Ecto neural progenitor cell (in vitro differentiated cells): ENCODE measurements at places on chromosomes 2 and 18.

GRCh38 chr2:168583064-168583709, 127.1 kb downstream of the CERS6 start:
- no peak for DNase-seq

DNA sequence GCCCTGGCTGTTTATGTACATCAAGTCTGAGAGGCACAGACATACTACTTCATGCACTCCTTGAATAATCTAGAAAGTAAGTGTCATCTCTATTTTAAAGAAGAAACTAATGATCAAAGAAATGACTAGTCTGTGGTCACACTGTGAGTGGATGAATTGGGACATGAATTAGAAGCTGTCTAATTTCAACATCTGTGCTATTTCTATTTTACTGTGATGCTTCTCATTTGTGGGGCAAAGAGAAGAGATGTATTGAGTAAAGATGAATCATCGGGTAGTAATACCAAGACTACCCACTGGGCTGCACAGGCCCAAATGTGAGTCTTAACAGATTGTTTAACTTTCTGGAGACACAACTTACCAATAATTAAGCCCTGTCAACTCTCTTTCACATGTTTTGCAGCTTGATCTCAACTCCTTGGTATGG, 42.4 kb upstream of the MTIF2 start:
- no peak for DNase-seq

GRCh38 chr2:97673915-97674283, 4.4 kb downstream of the C2orf92 start:
- DNase-seq: no peak

GRCh38 chr2:22623620-22624019, 761.4 kb upstream of the KLHL29 start:
- DNase-seq: no peak

- DNase-seq: no peak
These were observed 41.3 kb upstream of the LPIN2 start for GRCh38 chr18:3054214-3054613.

- DNase-seq: no peak
These were observed 53.6 kb upstream of the AFF3 start for GRCh38 chr2:100195942-100196341.

GRCh38 chr2:142323206-142323605, 192.4 kb upstream of the LRP1B start:
- no peak for DNase-seq

GRCh38 chr2:56757884-56758545, 574.2 kb downstream of the CCDC85A start:
- no peak for DNase-seq

DNA sequence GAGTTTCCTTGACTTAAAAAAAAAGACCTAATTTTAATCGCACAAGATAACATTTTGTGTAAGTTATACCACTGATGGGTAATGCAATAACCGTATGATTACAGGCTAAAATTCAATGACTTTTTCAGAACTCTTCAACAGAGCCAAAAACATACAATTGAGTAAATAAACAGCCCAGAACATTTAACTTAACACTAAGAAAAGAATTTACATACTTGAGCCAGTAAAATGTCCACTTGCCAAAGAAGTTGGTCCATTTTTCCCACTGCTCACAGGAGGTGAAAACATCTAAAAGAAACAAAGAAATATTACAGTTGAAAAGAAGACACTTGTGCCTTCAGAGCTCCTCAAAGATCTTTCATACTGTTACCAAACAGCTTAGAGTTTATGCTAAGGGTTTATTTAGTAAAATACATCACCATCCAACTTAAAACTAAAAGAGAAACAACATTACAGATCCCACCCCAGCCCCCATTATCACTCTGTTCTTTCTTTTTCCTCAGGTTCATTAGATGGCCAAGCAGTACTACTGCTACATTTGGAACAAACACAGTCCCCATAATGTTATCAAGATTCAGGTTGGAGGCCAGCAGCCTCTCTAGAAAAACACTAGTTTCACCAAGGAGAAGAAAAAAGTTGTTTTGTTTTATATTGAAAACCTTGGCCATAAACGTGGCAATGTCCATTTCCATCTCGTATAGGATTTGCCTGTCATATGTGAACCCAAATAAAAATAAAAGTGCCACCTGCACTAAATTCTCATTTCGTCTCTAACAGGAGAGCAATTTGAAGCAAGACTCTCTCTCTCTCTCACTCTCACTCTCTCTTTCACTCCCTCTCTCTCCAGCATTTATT, 2.7 kb downstream of the TCF4 start:
- DNase-seq: no peak

DNA sequence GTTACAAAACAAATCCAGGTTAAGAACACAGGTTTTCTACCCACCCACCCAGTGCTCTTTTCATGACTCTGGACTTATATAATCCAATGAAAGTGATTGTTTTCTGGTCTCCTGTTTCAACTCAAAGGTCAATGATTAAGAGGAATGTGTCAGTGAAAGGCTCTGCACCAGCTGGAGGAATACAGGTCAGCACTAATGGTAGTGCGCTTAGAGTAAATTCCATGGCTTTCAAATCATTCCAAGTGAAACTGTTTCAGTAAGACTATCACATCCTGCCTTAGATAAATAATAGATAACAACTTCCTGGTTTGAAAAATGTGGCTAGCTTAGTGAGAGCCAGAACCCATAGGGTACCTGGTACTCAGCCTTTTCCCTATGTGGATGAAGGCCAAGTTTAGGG, 47.8 kb downstream of the SLC9A4 start:
- DNase-seq: no peak

GRCh38 chr2:19174176-19174575, 184.2 kb downstream of the OSR1 start:
- DNase-seq: no peak

DNA sequence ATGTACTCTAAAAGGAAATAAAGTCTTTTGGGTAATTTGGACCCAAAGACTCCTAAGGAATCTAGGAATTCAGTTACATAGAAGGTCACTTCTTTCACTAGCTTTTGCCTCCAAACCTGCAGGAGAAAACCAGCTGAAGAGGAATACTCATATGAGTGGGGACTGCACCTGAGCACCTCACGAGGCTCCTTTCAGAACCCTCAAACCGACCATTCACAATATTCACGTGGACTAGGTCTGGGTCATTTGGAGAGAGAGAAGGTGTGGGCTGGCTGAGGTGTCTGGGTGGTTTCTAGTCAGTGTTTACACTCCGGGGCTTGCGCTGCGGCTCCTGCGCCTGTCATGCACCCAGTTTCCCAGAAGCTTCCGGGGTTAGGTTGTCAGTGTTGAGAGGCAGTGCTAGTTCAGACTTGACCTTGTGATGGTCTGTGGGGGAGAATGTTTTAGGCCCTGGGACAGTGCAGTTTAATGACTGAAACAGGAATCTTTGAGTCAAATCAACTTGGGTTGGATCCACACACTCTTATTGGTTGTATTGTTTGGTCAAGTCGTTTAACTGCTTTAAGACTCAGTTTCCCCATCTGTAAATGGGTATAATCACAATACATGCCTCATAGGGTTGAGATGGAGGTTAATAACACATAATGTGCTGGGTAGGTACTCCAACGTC, 78.4 kb downstream of the LIMS1 start:
- DNase-seq: no peak

DNA sequence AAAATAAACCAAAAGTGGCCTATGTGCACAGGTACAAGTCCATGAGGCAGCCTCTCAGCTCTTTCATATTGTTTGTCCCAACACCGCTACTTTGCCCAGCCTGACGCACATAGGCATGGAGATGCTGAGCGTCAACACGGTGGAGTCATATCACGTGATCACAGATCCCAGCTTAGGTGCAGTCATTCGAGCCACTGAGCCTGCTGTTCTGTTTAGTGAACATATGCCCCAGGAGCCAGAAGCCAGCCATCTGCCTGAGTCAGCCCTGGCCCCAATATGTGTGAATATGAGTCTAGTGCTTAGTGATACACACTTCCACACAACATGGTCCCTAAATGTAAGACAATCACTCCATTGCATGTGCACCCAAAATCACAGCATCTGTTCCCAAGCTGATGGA, 88.2 kb upstream of the LCLAT1 start:
- no peak for DNase-seq

- peak; percentile 75 for DNase-seq
These were observed 8.7 kb downstream of the OTOF start for GRCh38 chr2:26469092-26469710.

DNA sequence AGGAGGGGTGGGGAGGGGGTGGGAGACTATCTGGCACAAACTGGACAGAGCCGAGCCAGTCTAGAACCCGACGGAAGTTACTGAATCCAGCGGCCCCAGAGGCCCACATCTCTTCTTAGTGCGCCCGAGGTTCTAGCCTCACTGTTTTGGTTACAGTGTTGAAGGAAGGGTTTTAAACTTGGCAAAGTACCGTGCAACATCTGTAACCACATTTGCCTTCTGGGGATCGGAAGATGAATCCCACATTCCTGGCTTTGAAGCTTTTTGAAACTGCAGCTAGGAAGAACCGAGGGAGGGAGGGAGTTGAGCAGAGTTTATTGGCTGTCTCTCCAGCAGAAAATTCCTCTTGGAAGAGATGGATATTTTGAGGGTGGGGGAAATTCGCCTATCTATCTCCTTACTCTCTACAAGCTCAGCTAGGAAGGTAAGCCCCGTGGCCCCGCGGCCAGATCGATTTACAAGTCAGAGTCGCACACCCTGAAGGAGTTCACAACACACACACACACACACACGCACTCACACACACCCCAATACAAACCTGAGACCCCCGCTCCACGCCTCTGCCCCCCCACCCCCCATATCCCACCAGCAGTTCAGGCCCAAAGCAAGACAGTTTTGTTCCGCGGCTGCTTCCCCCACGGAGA, 1.0 kb downstream of the ACVR1 start:
- DNase-seq: peak; percentile 70

GRCh38 chr2:101617188-101617587, 80.3 kb upstream of the MAP4K4 start:
- no peak for DNase-seq

DNA sequence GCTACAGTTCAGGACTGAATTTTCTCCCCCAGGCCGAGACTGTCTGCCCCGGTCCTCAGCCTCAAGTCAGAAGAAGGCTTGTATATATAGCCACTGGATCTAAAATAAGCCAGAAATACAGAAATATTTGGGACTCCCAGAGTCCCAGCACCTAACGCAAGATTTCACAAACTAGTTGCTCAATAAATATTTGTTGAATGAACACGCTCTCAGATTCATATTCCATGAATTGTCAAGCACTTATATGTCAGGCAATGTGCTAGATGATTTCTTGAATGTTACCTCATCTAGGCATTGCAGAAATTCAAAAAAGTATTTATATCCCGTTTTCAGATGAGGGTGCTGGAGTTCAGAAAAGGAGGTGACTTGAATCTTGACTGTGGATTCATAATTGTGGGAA, 163.7 kb upstream of the KLHL29 start:
- no peak for DNase-seq

- DNase-seq: no peak
These were observed 16.8 kb upstream of the CUL3 start for GRCh38 chr2:224601923-224602322.

- no peak for DNase-seq
These were observed 63.0 kb downstream of the EIPR1 start for GRCh38 chr2:3314626-3315025.
